ENCODE measurements at places on chromosomes 13 and 19. TPM values are rescaled to one million over a fixed set of nuclear protein-coding genes. Genes with fewer than 3 reads are reported as not detected.

- DNase-seq: no peak
Observed at GRCh38 chr19:33463199-33463598, 58.4 kb downstream of the PEPD start.

DNA sequence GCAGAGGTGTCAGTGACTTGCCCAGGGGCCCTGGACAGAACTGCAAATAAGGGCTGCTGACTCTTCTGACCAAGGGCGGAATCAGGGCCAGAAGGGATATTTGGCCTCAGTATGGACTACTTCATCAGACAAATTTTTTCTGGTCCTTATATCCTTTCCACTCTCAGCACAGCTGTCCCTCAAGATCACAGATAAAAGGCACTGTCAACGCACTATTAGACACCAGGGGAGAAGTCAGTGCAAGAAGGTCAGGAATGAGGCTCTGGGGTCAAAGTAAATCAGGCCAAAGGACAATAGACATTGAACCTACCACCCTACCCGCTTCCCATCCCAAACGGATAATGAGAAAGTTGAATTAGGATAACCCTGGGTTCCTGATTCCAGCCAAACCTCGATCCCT lies 657.6 kb downstream of the UQCRFS1 start:
- DNase-seq: no peak

DNA sequence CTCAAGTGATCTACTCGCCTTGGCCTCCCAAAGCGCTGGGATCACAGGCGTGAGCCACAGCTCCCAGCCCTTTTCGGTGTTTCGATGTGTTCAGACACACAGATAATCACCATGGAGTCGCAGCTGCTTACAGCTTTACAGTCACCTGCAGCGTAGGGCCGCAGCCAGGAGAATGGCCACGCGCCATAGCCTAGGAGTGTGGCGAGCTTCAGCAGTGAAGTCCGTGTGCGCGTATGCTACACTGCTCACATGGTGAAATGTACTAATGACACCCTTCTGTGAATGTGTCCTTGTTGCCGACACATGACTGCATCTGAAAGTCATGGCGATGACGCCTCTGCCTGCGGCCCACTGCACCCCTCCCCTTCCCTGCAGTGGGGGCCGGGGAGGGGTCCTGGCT lies 23.6 kb downstream of the AP3D1 start:
- DNase-seq: peak; percentile 79

DNA sequence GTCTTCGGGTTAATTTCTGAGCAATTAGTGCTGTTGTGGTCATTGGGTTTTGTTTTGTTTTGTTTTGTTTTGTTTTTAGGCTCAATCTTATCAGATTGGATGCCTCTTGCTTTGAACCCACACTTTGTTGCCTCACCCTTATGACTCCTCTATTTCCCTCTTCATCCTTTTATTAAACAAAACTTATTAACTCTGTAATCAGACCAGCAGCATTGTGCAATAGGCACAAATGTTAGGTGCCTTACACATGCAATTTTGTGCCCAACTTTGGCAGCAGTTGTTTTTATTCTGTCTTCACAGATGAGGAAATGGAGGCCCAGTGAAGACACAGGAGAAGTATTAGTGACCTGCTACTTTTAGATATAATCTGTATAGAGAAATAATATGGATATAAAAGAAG lies 377.7 kb downstream of the KCNRG start:
- DNase-seq: no peak

GRCh38 chr19:18999896-19000620 lies 33.3 kb downstream of the SUGP2 start:
- DNase-seq: no peak

DNA sequence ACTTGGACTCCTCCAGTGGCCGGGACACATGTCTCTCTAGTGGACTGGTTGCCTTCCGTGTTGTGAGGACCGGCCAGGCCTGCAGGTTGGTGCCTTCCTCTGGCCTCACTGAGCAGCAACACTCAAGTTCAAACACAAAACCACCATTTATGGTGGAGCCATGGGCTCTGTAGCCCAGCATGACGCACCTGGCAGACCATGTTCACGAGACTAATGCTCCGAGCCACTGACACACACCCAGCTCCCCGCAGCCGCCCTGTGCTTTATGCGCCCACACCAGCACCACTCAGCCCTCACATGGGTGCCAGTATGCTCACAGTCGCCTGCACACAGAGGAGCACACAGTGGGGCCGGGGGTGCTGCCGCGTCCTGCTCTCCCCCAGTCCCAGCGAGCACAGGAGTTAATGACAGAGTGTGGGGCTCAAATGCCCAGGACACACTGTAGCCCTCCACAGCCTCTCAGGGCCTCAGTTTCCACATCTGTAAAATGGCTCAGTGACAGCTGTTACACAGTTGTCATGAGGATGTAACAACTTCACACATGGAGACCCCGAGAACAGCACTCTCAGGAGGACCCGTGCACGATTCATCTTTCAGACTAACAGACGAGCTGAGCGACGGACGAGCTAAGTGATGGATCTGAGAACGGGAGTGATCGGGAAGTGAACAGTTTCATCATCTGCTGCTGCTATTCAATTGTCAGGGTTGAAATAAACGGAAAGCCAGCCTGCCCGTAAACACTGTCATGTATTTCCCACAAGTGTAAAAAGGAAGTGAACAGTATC lies 7.8 kb downstream of the GAS6 start:
- DNase-seq: no peak

- DNase-seq: no peak
Observed at GRCh38 chr13:48232420-48233045, 473 bp upstream of the ITM2B start.

RNF113B gene
- total RNA-seq: not detected

Measured in left cardiac atrium (tissue), 4 donors.